ENCODE measurements at places on chromosomes 3 and 15. TPM values are rescaled to one million over a fixed set of nuclear protein-coding genes. Genes with fewer than 3 reads are reported as not detected.

DNA sequence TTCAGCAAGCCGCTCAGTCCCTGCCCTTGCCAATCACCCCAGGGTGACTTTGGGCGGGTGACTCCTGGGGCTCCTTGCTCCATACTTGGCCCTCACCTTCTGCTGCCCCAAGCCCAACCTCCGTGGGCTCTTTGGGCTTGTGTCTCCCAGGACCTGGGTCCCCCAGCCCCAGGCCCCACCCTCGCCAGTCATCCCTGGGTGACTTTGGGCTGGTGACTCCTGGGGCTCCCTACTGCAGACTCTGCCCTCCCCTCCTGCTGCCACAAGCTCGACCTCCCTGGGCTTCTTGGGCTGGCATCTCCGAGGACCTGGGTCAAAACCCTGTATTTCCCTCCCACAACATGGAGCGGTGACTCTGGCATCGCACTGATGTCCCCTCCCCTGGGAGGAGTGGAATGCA is 151.5 kb downstream of the GOLGA6L4 start:
- DNase-seq, result no peak

DNA sequence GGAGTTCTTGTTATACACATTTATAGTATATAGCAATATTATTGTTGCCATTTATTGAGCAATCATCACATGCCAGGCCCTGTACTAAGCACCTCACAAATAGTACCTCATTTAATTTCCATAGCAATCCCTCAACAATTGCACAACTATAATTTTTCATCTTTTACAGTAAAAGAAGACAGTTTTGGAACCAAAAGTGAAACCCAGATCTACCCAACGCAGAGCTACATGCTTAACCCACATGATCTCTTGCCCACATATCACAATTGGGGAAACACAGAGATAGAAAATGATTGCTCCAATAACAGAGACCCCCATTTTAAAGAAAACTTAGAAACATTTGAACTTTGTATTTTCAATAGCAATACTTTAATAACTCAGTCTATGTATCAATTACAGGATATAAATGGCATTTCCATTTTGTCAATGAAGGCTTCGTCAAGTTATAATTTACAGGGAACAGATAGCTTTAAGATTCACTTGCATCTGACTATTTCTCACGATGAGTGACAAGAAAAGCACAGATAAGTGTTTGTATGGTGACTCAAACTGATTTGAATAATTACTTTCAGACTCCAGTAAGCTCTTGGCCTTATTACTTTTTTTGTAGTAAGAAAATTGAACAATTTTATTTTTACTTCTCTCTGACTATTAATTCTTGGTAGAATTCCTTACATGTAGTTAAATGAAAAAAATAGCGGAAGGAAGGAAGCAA is 38.7 kb upstream of the CCDC50 start:
- no peak for DNase-seq

Gene RTP4
- 0.72 TPM for total RNA-seq

Gene ITGA11
- total RNA-seq, result 84.5 TPM

DNA sequence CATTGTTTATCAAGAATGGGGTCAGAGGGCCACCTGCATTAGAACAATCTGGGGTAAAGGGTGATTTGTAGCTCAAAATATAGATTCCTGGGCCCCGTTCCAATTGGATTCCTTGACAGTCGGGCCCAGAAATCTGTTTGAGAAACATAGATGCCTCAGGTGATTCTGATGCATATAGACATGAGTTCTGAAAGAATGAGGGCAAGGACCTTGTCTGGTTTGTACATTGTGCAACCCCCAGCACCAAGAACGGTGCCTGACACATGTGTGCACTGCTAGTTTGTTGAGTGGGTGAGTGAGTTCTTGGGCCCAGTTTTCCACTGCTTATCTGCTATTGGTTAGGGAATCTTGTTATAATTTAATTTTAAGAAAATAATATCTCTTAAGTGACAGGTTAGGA is 16.6 kb downstream of the CRYBG3 start:
- DNase-seq, result no peak

Gene EPHB1
- total RNA-seq, result 0.72 TPM

GRCh38 chr15:74209997-74210671 is 7.5 kb upstream of the STRA6 start:
- peak; percentile 81 for DNase-seq

- no peak for DNase-seq
These were observed 234.5 kb downstream of the IL5RA start for GRCh38 chr3:2875699-2876098.

Gene ETFA
- total RNA-seq, result 64.5 TPM

DNA sequence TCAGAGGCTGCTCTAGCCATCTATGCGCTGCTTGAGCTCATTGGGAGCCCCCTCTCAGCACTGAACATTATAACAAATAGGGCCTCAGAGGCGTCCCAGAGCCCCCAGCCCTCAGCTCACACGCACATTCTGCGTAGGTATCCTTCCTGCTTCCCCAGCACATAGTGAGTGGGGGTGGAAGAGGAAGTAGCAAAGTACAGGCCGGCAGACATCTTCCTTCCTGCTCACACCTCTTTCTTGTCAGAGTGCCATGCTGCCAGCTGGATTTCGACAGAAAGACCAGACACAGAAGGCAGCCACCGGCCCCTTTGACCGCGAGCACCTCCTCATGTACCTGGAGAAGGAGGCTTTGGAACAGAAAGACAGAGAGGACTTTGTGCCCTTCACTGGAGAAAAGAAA is 16.6 kb downstream of the TMOD2 start:
- no peak for DNase-seq

- DNase-seq, result no peak
These were observed 60.9 kb downstream of the ASB7 start for GRCh38 chr15:100663086-100663914.

Gene P2RY13
- 5.5 TPM for total RNA-seq

DNA sequence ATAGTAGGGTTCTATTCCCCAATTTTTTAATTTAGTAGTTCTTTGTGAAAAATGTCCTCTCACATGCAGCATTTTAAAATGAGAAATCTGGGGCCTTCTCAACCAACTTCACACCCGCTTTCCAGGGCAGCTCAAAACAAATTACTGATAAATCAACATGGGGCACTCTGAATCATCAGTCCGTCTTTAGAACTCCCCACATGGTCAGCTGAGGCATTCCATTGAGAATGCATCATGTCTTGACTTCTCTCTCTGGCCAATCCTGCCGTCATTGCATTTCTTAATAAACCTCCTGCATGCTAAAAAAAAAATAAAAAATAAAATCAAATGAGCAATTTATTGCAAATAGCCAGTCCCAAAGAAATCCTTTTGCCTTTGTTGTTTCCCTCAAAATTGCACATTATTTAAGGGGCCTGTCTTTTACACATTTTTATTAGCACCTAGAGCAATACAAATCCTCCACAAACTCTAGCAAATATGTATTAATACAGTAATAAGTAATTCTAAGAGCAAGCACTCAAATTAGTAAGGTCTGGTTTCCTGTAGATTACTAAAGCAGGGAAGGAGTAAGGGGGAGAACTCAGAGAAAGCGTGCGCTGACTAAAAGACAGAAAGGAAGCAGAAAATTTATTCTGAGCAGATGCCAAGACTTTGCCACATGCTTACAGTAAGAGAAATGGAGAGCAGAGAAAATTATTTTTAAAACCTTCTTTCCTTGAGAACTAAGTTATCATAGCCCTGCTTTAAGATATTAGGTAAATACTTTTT is 175.7 kb downstream of the TNIK start:
- DNase-seq, result peak; percentile 88

DNA sequence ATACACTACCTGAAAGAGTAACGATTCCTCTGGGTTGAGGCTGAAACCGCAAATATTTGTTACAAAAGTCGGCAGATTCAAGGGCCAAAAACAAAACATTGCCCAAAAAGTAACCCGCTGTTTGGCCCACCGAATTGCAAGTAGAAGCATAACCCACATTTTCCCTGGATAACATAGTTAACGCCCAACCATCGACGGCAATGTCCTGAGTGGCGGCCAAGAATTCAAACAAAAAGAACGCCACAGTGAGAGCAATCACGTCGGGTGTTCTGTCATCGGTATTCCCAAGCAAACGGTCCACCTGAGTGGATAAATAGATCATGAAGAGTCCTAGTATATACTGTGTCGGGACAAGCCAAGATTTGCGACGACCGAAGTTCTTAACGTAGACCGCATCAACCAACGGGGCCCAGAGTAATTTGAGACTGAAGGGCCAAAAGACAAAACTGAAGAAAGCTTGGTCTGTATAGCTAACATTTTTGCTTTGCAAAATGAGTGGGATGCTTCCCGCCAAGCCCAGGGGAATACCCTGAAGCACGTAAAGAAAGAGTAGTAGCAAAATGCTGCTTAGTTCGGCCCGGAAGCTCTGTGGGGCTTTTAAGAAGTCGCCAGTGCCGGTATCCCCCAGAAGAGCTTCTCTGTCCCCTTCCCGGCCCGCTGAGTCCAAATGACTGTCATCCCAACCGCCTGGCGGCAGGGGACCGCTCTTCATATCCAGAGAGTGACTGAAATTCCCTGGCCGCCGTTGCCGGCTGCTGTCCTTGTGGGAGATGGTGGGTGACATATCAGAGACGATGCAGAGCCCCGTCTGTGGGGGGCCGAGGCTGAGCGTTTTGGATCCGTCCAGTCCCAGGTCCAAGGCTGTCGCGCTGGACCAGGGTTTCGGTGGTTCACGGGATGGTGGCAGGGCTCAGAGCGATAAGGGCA is 750 bp downstream of the SLC33A1 start:
- DNase-seq, result peak; percentile 12

Gene RNF7
- total RNA-seq, result 46.0 TPM

GRCh38 chr3:128205558-128206145 is 52.4 kb downstream of the EEFSEC start:
- peak; percentile 75 for DNase-seq

Gene GPR156
- total RNA-seq, result 0.96 TPM

- no peak for DNase-seq
These were observed 33.8 kb upstream of the EPHB1 start for GRCh38 chr3:134761213-134761612.

Gene LYZL4
- not detected for total RNA-seq

GRCh38 chr3:134029734-134030378 is at the start of gene SLCO2A1:
Gene SLCO2A1, minus strand, starts transcription at chr3:134029925. Its CDS starts 123 bp downstream, at chr3:134029802.
- DNase-seq, result peak; percentile 62

- DNase-seq, result no peak
These were observed 62.3 kb upstream of the ASB14 start for GRCh38 chr3:57354768-57355167.

Gene FHIT
- 7.9 TPM for total RNA-seq

GRCh38 chr3:52162250-52162872 is 8.1 kb upstream of the POC1A start:
- no peak for DNase-seq

DNA sequence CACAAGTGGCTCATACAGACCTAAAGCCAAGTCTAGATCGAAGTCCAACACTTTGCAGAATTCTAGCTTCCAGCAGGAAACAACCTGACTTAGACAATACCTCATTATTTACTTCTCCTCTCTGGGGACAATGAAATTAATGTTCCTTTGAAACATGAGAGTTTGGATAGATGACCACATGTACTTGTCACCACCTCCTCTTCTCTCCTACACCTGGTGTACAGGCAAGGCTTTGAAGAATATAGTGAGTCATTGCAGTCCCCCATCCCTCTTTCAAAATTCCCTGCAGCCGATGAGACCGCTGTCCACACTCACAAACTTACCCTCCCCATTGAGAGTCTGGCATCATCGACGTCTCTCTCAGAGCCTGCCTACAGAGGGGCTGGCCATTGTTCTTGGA is 189.0 kb upstream of the HES1 start:
- DNase-seq, result no peak

Gene TTLL13
- total RNA-seq, result not detected

DNA sequence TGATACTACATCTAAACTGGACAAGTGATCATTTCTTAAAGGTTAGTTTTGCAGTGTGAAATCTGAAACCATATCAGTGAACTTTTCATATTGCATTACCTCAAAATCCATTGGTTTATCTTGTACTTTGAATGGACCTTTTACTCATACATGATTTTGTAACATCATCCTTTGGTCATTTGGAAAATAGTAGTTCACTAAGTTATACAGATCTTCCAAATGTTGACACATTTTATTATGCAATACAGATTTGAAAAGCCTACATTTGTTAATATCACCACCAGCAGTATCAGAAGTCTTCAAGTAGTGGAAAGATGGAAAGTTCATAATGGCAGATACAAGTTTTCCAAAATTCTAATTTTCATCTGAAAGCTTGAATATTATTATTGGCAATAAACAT is 64.0 kb upstream of the CDV3 start:
- DNase-seq, result peak; percentile 9

GRCh38 chr3:102390916-102391315 is 43.9 kb upstream of the ZPLD1 start:
- peak; percentile 42 for DNase-seq

Gene MORC1
- 2.4 TPM for total RNA-seq

Gene RAB43
- total RNA-seq, result 8.2 TPM

DNA sequence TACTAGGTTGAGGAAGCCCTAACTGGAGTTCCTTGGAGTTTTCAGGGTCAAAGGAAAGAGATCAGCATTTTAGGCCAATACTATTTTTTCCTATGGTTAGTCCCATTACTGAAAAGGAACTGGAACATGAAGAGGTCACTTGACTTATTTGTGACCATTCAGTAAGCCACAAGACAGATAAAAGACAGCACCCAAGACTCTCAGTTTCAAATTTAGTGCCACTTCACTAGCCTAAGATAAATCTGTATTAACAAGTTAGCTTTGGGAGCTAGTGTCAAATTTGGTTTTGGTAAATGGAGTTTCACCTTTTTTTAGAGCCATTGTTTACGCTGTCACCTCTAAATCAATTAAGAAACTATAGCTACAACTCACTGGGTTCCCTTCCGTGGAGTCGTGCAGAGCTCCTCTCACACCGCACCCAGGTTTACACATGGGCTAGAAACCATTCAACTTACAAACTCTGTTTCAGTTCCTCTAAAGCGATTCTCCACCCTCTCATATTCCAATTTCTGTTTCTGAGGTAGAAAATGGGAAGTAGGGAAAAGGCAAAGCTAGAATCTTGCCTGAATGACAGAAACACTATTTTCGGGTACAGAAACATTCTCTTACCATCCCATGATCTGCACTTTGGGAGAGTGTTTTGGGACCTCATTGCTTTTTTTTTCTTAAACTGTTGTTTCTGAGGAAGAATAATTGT is 14.4 kb downstream of the CCDC32 start:
- DNase-seq, result peak; percentile 28

Gene TIMP4
- 6.7 TPM for total RNA-seq

DNA sequence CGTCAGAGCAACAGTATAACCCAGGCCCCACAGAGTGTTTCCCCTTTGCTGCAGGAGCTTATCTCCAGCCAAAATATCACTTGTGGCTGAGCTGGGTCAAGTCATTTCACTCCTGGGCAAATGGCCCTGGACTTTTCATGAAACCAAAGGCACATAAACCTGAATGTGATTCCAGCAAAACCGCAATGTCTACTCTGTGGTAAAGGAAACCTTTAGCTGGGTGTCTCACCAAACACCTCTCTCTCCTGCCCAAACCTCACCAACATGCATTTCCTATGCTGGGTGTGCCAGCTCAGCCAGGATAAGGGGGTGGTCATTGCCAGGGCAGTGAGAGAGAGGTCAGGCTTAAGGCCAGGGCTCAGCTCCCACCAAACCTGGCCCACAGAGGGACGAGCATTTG is 67.4 kb downstream of the GTPBP8 start:
- DNase-seq, result no peak

- no peak for DNase-seq
These were observed 8.5 kb upstream of the ANPEP start for GRCh38 chr15:89822951-89823711.

GRCh38 chr15:84917452-84917851 is 33.0 kb downstream of the SLC28A1 start:
- DNase-seq, result no peak
